Substantia nigra (tissue), 51 donors: ENCODE measurements at places on chromosomes 7 and 10.

- no peak for DNase-seq
Measured at GRCh38 chr10:12749760-12750478, 251.6 kb downstream of the CCDC3 start.

DNA sequence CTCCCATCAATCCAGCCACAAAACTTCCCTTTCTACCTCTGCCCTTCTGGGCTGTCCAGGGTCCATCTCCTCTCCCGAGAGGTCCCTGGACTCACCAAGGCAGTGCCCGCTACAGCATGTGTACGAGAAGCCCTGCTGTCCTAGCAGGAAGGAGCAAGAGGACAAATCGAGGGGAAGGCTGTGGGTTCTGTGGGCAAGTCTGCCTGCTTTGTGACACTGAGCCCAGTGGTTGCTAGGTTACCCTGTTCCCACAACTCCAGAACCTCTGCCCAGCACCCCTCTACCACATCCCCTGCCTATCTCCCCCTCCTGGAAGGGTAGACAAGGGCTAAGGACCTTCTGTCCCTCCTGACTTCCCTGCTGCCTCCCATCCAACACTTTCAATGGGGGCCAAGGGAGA is at the start of gene TBATA:
TBATA (minus strand) TSS at position 188 of the 400 bp plus-strand sequence. CDS start 1,998 bp downstream, outside the sequence.
- DNase-seq: no peak

DNA sequence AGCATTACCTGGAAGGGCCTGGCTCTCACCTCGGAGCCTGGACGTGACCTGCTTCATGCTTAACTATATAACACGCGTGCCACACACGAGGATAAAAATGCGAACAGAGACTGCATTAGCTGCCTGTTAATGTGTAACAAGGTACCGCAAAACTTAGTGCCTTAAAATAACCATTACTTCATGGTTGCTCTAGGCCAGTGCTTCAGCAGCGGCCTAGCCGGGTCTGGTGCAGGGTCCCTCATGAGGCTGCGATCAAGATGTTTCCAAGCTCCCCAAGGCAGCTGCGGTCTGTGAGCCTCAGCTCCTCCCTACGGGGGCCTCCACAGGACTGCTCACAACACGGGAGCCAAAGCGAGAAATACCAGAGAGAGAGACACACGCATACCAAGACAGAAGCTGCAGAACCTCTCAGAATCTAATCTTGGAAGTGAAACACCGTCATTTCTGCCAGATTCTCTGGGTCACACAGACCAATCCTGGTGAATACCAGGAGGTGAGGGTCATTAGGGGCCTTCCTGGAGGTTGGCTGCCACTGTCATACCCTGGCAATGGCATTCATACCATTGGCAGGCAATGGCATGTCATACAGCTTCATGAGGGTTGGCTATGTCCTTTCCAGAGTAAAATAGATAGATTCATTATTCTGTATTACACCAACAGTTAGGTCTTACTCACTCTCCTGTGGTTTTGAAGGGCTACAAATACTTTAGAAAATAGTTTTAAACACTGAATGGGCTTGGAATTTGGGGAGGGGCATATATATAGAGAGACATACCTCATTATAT is 94.5 kb downstream of the HIPK2 start:
- no peak for DNase-seq

GRCh38 chr7:94216944-94217461 is 177.7 kb upstream of the COL1A2 start:
- no peak for DNase-seq

DNA sequence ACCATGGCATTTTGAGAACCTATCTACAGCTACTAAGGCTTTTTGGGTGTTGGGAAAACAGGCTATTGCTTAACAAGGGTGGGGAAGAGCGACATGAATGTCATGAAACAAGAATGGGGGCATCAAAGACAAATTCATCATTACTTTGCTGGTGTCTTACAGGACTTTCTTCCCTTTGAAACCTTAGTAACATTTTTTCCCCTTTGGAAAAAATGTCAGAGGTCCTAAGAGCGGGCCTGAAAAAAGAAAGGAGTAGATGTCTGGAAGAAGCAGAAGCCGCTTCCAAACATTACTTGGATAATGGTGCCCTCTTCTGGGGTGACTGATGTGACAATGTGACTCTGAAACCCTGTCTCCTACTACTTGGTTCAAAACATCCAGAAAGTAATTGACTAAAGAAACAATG is 3.8 kb upstream of the DDX50 start:
- no peak for DNase-seq

DNA sequence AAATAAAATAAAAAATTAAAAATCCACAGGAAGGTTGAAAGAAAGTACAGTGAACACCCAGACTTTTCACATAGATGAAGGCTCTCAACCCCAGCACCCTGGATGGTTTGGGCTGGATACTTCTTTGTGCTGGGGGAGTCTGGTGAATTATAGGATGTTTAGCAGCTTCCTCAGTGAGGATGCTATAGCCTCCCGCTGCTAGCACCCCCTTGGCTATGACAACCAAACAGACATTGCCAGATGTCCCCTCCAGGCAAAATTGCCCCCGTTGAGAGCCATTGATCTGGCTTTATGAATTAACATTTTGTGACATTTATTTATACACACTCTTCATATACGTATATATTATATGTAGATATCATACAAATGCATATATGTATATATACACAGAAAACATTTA is 21.6 kb downstream of the SMKR1 start:
- DNase-seq: no peak

- no peak for DNase-seq
Measured at GRCh38 chr7:120272261-120272660, 714 bp upstream of the KCND2 start.

DNA sequence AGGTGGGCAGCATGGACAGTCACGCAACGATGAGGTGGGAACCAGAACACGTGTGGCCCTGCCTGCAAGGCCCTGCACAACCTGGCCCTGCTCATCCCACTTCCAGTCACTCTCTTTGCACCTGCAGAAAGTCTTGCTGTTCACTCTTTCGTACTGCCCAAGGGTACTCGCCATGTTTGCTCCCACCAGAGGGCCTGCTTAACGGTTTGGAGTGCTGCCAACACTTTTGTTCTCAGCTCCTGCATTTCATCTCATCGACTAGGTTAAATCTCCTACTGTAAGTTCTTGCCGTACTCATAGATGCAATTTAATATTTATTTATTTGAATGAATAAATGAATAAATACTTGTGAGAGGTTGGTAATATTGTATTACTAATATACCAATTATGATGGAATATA is 315.3 kb downstream of the SDK1 start:
- no peak for DNase-seq

DNA sequence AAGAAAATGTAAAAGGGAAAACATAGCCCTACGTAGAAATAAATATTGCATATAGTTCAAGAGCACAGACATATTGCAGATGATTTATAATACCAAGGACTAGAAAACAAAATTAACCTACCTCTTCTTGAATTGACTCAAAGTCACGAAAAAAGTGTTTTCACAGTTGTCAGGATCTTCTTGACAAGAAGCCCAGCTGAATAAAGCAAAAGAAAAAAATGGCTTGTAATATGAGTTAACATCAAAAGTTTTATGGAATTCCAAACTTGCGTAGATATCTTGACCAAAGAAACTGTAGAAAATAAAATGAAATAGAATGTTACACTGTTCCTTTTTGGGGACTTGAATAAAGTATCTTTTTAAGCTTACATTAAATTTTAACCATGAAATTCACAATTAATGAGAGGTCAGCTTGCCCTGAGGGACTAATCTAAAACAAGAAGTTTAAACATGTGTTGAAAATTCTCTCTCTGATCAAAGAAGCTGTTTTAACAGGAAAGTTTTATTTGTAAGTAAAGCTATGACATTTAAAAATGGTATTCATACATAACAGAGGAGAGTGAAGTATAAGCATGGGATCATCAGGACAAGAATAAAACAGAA is 133.1 kb upstream of the SEMA3C start:
- no peak for DNase-seq

GRCh38 chr7:154928136-154929005 is 74.6 kb downstream of the PAXIP1 start:
- DNase-seq: no peak

GRCh38 chr10:124699471-124700292 is 44.5 kb downstream of the FAM53B start:
- no peak for DNase-seq

DNA sequence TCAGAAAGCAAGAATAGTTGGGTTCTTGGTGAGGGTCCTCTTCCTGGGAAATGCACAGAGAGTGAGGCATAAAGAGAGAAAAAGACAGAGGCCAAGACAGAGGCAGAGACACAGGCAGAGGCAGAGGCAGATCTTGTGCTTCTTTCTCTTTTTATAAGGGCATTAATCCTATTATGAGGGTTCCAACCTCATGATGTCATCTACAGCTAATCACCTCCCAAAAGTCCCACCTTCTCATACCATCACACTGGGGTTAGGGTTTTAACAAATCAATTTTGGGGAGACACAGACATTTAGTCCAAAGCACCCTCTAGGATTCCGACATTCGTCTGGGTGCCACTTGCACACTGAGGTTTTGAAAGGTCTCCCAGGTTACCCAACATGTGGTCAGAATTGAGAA is 17.8 kb downstream of the KCNK18 start:
- no peak for DNase-seq

DNA sequence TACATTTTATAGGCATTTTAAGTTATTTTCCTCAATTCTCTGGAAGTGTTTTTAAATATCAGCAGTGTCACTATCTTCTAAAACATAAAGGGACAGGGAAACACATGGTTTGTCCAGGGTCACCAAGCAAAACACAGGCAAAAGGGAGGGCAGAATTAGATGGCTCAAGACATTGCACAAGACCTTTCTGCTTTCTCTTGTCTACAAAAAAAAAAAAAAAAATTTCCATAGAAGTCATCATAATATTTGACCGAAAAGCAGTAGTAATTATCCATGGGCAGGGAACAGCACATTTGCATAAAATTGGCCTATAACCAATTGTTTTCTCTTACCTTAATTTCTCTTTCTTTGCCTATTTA is 703.1 kb upstream of the FZD8 start:
- no peak for DNase-seq

GRCh38 chr10:131177431-131178327 is 133.8 kb downstream of the TCERG1L start:
- DNase-seq: no peak

GRCh38 chr10:132407243-132407746 is 10.3 kb downstream of the PWWP2B start:
- no peak for DNase-seq

- no peak for DNase-seq
Measured at GRCh38 chr10:35456153-35456720, 119.9 kb downstream of the CCNY start.

- no peak for DNase-seq
Measured at GRCh38 chr7:133354546-133355324, 101.9 kb downstream of the EXOC4 start.

DNA sequence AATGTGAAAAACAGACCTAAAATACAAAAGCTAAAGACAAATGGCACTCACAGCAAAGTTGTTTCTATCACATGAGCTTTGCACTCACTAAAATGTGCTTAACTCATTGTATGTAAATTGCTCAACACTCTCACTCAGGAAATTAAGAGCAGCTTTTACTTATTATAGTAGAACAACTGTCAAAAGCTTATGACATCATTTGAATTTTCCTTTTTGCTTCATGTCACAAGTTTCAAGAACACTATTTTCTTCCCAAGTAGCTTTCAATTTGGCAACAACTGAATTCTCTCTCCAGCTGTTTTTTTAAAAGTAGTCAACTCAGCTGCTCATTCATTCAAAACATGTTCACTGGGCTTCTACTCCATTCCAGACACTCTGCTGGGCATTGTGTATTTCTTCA is 46.9 kb downstream of the ATE1 start:
- DNase-seq: no peak

GRCh38 chr10:20897146-20897825 is at the start of gene NEBL:
NEBL (minus strand) TSS chr10:20897311; CDS start chr10:20897205, 106 bp downstream.
- DNase-seq: no peak

GRCh38 chr7:39733881-39734632 is 110.7 kb downstream of the RALA start:
- DNase-seq: no peak

- DNase-seq: no peak
Measured at GRCh38 chr10:44571701-44572100, 186.8 kb upstream of the CXCL12 start.

DNA sequence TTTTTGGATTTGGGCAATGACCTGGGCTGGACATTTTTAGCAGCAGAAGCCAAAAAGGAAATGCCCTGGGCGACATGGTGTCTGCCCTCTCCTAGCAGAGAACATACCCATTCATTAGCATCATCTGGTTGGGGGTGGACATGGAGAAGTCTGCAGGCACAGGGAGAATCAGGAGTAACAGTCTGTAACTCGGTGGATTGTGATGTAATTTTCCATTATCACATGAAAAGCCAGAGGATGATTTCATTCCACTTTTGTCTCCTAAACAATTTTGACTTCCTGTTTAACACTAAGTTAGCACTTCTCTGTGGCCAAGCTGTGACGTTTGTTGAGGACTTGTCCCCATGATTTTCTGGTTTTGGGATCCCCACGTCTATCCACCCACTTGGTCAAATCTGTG is 153.8 kb upstream of the HABP2 start:
- DNase-seq: no peak

- no peak for DNase-seq
Measured at GRCh38 chr7:141323826-141324225, 227.4 kb upstream of the AGK start.

DNA sequence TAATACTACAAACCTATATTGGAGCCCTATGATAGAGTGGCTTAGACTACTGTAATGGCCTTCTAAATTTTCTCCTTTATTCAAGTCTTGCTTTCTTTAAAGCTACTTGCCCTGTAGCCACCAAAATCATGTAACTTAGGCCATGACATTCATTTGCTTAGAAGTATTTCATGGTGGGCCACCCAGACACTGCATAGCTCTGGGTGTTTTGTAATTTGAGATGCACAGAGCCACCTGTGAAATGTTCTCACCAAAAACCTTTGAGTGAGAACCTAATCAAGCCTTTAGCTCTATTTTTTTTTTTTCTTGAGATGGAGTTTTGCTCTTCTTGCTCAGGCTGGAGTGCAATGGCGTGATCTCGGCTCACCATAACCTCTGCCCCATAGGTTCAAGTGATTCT is 133.6 kb downstream of the RNF216 start:
- DNase-seq: no peak

GRCh38 chr7:4766666-4767519 is 8.5 kb upstream of the AP5Z1 start:
- DNase-seq: no peak

DNA sequence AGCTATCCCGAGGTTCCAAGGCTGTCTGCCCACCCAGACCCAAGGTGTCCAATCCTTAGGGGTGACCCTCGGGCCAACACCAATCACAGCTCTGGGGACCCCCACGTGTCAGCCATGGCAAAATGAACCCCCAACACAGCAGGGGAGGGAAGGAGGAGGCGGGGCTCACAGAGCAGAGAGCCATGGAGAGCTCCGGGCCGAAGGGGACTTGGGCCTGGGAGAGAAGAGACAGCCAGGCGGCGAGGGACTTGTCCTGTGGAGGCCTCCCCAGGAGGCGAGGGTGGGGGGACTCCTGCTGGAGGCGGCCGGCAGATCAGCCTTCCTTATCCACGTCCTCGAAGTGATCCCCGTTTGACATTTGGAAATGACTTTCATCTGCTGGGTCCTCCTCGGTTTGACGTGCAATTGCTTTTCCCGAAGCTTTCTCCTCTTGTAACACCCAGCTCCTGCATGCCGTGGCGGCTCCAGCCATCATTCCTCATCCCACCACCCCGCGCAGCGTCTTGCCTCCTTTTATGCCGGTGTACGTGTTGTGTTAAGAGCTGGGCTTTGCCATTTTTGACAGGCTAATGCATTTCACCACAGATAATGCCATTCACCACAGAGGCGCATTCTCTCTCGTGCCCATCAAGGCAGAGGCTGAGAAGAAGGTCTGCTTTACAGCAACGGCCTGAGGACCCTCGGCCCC is 337.4 kb downstream of the DNAJB6 start:
- DNase-seq: no peak
